KBM-7 (cell line): ENCODE measurements at places on chromosomes 3 and 15.
A peak's percentile ranks its signal among the peaks of the same experiment; 100 is the strongest.

- DNase-seq: no peak
These were observed 79.6 kb upstream of the ACP3 start for GRCh38 chr3:132237652-132238032.

GRCh38 chr3:48999085-48999858 lies 7.9 kb upstream of the WDR6 start:
- no peak for DNase-seq

DNA sequence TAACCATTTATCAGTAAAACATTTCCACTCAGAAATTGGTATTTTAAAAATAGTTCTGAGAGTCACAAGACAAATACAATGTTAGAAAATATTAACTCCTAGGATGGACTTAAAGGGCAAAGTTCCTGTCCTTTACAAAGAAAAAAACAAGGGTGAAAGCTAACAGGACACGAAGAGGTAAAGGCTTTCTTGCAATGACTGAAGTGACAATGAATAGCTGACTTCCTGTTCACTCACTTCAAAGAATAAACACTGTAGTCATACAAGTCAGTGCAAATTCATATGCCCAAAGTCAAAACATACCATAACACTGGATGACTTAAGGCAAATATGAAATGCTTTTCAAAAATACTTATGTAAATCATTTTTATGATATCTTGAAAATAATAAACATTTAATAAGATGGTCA lies 1389.8 kb upstream of the ALCAM start:
- no peak for DNase-seq

DNA sequence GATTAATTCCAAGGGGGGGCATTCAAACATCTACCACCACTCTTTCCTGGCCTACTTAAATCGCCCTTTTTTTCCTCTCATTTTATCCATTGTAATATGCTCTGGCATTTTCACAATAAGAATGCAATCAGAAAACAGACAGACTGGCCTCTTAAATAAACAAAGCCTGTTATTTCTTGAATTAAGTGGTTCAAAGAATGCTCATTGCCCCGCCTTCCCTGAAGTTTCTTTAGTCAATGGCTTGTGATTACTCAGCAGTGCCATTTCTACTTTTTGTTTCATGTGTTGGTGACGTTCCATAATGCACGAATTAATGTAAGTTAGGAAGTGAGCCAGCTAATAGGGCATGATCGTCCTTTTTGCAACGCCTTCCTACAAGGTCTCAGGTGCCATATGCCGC lies 68.0 kb downstream of the FBN1 start:
- DNase-seq: no peak

- DNase-seq: no peak
These were observed 96.7 kb upstream of the PLXNA1 start for GRCh38 chr3:126886217-126886616.

- no peak for DNase-seq
These were observed 621.5 kb upstream of the ZNF385D start for GRCh38 chr3:22372292-22373062.

DNA sequence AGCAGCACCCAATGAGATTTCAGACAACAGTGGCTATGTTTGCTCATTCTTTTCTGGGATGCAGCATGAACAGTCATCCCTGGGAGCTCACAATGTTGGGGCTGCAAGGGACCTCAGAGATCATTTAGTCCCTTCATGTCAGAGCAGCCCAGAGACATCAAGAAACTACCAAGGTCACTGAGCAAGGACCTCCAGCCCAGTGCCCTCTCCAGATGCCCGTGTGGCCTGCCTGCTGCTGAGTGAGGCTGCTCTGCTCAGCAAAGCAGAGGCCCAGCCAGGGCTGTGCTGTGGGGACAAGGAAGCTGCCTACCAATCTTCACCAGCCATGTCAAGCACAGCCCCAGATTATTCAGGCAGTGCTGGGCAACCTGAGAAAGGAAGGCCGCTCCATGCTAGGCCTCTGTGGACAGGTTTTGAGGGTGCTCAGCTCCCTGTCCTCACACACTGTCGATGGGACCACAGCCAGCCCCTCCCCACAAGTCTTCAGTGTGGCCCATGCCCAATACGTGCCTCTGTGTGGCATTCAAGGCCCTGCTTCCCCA lies 99.7 kb downstream of the DAPK2 start:
- DNase-seq: no peak

DNA sequence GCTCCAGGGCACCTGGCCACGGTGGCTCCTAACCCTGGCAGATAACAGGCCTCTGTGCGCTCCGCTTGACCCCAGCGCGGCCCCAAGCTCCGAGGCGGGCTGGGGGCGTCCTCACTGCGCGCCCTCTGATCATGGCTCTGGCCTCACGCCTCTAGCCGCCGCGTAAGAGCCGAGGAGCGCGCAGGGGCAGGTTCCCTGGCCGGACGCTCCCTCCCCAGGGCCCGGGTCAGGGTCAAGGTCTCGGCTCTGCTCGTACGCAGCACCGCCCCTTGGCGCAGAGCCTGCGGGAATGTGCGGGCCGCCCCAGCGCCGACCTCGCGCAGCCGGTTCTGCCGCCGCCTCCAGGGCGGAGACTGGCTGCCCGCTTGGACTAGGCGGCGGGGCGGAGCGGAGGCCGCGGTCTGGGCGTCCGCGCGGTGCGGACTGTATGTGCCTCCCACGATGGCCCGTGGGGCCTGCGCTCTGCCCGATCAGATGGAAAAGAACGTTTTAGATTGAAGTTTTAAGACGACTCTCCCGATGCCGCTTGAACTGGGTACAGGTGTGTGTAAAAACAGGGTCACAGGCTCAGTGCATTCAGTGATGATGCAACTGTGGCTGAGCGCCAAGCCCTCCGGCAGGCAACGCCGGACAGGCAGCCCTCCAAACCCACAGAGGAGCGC lies 40.8 kb downstream of the CHST14 start:
- no peak for DNase-seq

DNA sequence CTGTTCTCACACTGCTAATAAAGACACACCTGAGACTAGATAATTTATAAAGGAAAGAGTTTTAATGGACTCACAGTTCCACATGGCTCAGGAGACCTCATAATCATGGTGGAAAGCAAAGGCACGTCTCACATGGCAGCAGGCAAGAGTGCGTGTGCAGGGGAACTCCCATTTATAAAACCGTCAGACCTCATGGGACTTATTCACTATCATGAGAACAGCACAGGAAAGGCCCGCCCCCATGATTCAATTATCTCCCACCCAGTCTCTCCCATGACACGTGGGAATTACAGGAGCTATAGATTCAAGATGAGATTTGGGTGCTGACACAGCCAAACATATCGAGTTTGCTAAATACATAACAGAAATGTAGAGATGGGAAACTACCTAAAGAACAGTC lies 39.5 kb upstream of the DGKG start:
- DNase-seq: no peak

DNA sequence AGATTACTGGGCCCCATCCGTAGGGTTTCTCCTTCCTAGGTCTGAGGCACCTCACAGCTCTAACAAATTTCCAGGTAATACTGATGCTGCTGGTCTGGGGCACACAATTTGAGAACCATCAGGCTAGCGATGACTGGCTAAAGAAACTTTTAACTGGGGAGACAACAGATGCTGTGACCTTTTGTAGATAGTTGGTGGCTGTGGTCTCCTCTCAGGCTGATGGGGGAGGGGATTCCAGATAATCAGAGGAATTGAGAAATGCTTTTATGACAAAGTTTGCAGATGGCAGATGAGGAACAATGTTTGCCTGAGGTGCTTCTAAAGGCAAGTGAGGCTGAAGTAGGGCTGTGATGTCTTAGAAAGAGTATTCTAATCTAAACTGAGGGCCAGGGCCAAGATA lies 13.8 kb upstream of the CCR9 start:
- DNase-seq: no peak

DNA sequence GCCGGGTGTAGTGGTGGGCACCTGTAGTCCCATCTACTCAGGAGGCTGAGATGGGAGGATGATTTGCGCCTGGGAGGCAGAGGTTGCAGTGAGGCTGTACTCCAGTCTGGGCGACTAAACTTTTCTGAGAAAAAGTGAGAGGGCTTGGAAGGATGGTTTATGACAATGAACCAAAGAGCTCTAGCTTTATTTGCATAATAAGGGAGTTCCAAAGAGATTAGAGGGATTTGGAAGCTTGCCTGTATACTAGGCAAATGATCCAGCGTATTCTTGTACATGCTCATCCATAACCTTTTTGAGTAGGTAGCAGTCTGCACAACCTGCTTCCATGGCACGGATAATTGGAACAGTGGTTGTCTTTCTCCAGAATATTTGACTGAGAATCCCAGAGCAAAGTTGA lies 251.1 kb downstream of the CHL1 start:
- DNase-seq: no peak

DNA sequence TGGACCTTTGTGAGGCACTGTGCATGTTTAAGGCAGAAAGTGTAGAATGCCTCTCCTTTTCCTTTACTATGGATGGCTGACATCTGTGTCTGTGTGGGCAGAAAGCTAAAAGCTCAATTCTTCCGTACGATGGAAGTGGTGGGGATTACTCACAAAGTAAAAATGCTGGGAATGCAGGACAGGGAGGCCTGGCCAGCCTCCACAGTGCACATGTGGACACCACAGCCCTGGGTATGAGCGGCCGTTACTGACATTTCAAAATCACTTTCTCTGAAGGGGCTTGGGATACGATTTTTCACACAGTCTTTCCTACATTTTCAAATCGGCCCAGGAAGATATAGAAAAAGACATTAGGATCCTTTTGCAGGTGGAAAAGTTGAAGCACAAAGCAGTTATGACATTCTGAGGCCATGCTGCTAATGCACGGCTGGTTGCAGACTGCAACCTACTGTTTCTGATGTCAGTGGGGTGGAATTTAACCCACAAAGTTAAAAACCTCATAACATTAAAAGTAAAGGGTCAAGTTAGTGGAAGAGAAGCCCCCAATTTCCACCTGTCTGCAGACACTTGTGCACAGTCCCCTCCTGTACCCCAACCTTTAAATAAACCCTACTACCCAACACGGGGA lies 27.9 kb downstream of the EHD4 start:
- no peak for DNase-seq

DNA sequence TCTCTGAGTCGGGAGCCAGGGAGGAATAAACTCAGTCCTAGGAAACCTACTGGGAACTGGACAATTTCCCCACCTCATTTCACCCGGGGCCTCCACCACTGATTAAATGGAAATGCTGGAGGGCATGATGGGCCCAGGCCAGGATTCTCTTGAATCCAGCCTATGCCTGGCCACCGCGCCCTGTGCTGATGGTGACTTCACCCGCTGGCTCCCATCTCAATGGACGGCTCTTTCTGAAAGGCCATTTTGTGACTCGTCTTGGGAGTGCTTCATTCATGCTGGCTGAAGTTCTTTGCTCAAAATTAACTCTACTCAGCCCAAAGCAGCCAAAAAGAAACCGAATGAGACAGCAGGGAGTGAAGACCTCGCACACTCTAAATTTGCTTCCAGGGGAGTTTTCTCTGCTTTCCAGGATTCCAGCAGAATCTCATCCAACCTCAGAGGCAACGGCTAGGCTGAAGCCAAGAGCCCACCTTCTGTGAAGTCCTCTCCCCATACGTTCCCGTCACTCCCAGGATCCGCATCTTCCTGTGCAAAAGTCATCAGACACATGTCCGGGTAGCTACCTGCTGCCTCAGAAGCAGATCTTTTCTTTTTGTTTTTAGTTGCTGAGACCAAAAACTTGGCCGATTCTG lies 266.0 kb upstream of the ICE2 start:
- no peak for DNase-seq

- DNase-seq: no peak
These were observed 68.6 kb downstream of the ABHD5 start for GRCh38 chr3:43759297-43759782.

GRCh38 chr3:43343185-43343584 lies 56.8 kb downstream of the SNRK start:
- DNase-seq: no peak

DNA sequence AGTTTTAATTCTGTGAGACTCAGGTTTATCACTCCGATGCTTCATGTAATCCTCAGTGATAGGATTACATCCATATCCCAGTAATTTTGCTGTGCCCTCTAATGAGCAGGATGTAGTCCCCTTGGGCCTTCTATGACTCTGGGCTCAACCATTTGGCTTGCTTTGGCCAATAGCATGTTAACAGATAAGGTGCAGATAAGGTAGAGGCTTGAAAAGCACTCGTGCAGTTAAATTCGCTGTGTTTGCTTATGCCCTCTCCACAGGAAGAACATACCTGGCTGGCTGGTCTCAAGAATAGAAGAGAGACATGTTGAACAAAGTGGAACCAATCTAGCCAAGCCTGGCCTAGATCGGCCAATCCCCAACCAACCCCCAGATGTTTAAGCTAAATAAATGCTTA lies 20.1 kb downstream of the CCDC13 start:
- no peak for DNase-seq

GRCh38 chr3:119702530-119703527 lies at the start of gene CFAP91:
CFAP91 (plus strand) TSS chr3:119703022; CDS start chr3:119703099, 77 bp downstream.
- DNase-seq: no peak

GRCh38 chr3:163011596-163011995 lies 1515.0 kb downstream of the OTOL1 start:
- no peak for DNase-seq

- DNase-seq: peak; percentile 63
These were observed 53.6 kb downstream of the RHCG start for GRCh38 chr15:89442671-89443307.

DNA sequence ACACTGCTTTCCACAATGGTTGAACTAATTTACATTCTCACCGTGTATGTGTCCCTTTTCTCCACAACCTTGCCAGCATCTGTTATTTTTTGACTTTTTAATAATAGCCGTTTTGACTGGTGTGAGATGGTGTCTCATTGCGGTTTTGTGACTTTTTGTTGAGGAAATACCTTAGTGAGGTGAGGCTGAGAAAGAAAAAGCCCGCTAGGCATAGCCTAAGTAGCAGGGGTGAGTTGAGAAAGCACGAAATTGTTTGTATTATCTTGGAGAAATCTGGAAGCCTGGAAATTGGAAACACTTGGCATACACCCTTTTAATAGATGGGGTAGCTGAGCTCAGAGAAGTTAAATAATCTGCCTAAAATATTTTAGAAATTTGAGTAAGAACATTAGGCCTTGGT lies 61.5 kb upstream of the CFAP161 start:
- no peak for DNase-seq

DNA sequence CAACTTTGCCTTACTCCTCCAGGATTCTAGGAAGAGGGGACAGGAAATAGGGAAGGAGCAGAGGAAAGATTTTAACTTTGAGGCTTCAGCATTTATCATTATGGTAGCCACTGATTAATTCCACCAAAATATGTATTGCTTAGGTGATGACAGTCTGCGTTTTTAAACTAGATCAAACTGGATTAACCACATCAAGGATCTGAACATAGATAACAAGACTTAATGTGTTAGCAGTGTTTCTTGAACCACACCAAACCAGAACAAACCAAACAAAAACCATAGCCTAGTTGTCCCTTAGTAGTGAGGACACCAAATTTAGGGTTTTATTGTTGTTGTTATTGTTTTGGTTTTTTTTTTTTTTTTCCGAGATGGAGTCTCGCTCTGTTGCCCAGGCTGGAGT lies 113.5 kb upstream of the LMOD3 start:
- no peak for DNase-seq

- peak; percentile 26 for DNase-seq
These were observed 1.5 kb downstream of the DUSP7 start for GRCh38 chr3:52054661-52055511.

GRCh38 chr15:51077221-51078153 lies 17.2 kb downstream of the TNFAIP8L3 start:
- no peak for DNase-seq

GRCh38 chr3:58585994-58586393 lies 8.8 kb upstream of the FAM107A start:
- DNase-seq: peak; percentile 43
